ENCODE measurements at places on chromosomes 7 and 10. TPM values are rescaled to one million over a fixed set of nuclear protein-coding genes. Genes with fewer than 3 reads are reported as not detected.

Gene HOXA7
- 5.2 TPM for total RNA-seq

Gene UPK3B
- total RNA-seq, result 3.0 TPM

- no peaks in the 10 kb centered on the region for H3K27me3 ChIP-seq
- no peak overlapping the region for H3K4me3 ChIP-seq
- DNase-seq, result no peak
- no peaks in the 10 kb centered on the region for H3K4me1 ChIP-seq
- no peak overlapping the region for H3K27ac ChIP-seq
Measured at GRCh38 chr7:52747817-52748216, 287.6 kb upstream of the POM121L12 start.

Gene PLCE1
- total RNA-seq, result 25.2 TPM

GRCh38 chr7:134782121-134782623, 2.7 kb downstream of the CALD1 start:
- no peak for DNase-seq
- peak overlapping the region; percentile 0 for H3K4me3 ChIP-seq
- no peaks in the 10 kb centered on the region for H3K36me3 ChIP-seq

Gene ANK3
- total RNA-seq, result 133 TPM

GRCh38 chr10:17820943-17821342, 11.8 kb downstream of the MRC1 start:
- H3K36me3 ChIP-seq, result no peaks in the 10 kb centered on the region
- DNase-seq, result no peak
- H3K4me1 ChIP-seq, result no peaks in the 10 kb centered on the region
- no peak overlapping the region for H3K4me3 ChIP-seq
- no peaks in the 10 kb centered on the region for H3K27me3 ChIP-seq
- no peak overlapping the region for H3K27ac ChIP-seq

GRCh38 chr10:94308866-94309265, 53.9 kb downstream of the NOC3L start:
- H3K4me3 ChIP-seq, result no peak overlapping the region
- peaks cover 49% of the 10 kb centered on the region for H3K36me3 ChIP-seq
- no peaks in the 10 kb centered on the region for H3K4me1 ChIP-seq
- no peaks in the 10 kb centered on the region for H3K27me3 ChIP-seq
- DNase-seq, result no peak

DNA sequence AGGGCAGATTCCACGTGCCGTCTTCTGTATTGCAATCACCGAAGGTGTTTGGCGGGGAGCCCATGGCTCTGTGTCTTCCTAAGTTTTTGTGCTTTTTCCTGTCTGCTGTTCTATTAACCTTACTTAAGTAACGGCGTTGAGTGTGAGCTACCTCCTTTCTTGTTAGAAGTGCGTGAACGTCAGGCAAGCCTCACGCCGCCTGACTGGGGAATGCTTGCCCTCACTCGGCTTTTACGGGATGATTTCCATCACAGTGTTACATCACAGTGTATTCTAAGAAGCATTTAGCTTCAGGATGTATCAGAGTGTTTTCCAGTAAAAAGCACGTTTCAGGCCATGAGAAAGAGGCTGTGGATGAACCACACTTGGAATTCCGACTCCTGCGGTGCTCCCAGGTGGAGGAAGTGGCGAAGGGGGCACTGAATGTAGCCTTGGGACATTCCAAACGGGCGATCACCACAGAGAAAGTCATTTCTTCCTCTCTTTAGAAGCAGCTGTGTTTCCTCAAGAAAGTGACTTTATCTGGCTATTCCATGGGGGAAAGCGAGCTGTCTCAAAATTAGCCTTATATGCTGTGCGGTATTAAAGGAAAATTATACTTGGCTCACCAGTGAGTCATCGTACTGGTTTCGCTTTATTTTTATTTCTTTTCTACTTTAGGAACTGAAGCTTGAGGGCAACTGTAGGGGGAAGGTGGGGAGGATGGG, 290.7 kb downstream of the KLF6 start:
- H3K36me3 ChIP-seq, result no peaks in the 10 kb centered on the region
- no peaks in the 10 kb centered on the region for H3K4me1 ChIP-seq
- no peaks in the 10 kb centered on the region for H3K27me3 ChIP-seq

GRCh38 chr10:51892965-51893658, 193.7 kb upstream of the CSTF2T start:
- no peak overlapping the region for H3K27ac ChIP-seq
- H3K27me3 ChIP-seq, result no peaks in the 10 kb centered on the region
- no peaks in the 10 kb centered on the region for H3K36me3 ChIP-seq
- no peaks in the 10 kb centered on the region for H3K4me1 ChIP-seq
- no peak overlapping the region for H3K4me3 ChIP-seq

- no peak for DNase-seq
- H3K27ac ChIP-seq, result no peak overlapping the region
- no peaks in the 10 kb centered on the region for H3K4me1 ChIP-seq
- no peaks in the 10 kb centered on the region for H3K27me3 ChIP-seq
- no peaks in the 10 kb centered on the region for H3K36me3 ChIP-seq
Measured at GRCh38 chr7:142819530-142819929, 35.3 kb upstream of the EPHB6 start.

Gene EGR2
- total RNA-seq, result 7.5 TPM

Gene TYW1B
- total RNA-seq, result 5.7 TPM

DNA sequence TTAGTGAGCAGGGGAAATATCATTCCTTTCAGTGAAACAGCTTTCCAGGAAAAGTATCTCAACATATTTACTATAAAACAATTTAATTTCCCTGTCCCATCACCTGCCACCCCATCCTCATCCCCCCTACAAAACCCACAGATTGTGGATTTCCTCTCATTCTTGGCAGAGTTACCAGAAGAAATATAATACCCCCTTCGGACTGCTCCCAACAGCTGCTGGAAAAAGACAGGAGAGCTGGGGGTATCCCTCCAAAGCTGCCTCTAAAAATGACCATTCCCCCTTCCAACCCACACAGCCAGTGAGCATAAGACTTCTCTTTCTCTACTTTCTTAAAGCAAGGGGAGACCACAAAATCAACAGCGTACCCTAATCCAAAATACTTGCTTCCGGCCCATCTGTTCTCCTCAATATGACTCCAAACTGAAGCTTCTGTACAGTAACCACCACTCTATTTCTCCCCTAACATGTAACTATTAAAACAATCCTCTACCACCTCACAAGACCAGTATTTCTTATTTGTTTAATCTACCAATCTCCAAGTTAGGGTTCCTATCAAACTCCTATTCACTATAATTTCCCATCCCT, 7.8 kb downstream of the FBXW4 start:
- H3K36me3 ChIP-seq, result peaks cover 14% of the 10 kb centered on the region
- H3K4me3 ChIP-seq, result no peak overlapping the region

- H3K36me3 ChIP-seq, result no peaks in the 10 kb centered on the region
- H3K27me3 ChIP-seq, result no peaks in the 10 kb centered on the region
- H3K4me1 ChIP-seq, result no peaks in the 10 kb centered on the region
- H3K27ac ChIP-seq, result no peak overlapping the region
- H3K4me3 ChIP-seq, result no peak overlapping the region
Measured at GRCh38 chr7:113796557-113796956, 122.3 kb downstream of the PPP1R3A start.

DNA sequence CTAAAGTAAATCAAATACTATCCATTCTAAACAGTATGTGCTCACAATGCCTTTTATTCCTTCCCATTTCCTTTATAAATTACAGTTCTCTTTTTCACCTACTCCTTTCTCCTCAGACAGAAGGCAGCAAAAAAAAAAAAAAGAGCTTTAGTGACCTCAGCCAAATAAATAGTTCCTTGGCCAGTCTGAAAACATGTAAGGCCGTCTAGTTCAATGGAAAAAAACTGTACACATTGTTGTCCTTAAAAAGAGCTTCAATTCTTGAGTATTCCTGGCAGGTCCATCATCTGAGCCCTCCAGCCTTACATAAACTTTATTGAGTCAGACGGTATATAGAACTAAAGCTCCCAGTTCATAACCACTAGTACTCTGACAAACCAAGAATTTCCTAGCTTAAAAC, 185.4 kb downstream of the CACNA2D1 start:
- no peaks in the 10 kb centered on the region for H3K27me3 ChIP-seq
- no peak overlapping the region for H3K4me3 ChIP-seq
- H3K27ac ChIP-seq, result no peak overlapping the region
- no peaks in the 10 kb centered on the region for H3K36me3 ChIP-seq
- no peak for DNase-seq

Gene ARL5B
- 16.3 TPM for total RNA-seq

Gene DDC
- not detected for total RNA-seq

DNA sequence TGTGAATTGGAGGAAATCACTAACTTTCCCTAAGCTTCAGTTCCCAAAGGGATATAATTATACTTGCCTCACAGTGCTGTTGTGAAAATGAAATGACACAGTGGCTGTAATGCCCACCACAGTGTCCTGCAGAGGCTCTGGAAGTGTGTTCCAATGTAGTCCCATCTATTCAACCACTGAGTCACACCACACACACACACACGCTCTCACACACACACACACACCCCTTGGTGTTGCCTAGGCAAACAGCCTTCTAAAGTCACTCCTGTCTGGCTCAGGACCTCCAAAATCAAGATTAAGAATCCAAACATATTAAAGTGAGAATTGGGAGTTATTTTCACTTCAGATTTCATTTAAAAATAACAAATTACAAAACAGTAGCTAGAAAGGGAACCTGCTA, 73.3 kb downstream of the NRCAM start:
- H3K27me3 ChIP-seq, result no peaks in the 10 kb centered on the region
- no peak overlapping the region for H3K27ac ChIP-seq
- no peak for DNase-seq
- no peaks in the 10 kb centered on the region for H3K36me3 ChIP-seq

Measured in spleen (tissue), 13 donors.